Cerebellar nuclear complex (tissue), 1 donor: ENCODE measurements at places on chromosomes 4 and X.

GRCh38 chrX:29090811-29091210 is 503.6 kb downstream of the IL1RAPL1 start:
- DNase-seq, result no peak

DNA sequence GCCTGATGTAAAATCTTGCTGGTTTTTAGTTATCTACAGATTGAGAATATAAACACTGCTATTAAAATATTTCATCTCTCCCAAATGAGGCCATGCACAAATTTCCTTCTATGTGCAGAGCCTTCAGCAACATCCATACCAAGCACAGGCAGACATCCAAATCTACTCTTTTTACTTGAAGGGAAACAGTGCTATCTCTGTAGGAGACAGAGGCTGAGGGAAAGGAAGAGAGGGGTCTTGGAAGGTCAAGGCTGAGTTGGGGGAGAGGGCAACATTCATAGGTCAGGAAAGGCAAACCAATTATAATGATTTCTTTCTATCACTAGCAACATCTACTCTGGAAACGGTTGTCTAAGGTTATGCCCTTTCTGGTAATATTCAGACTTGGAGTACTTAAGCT is 240.2 kb downstream of the CBR4 start:
- no peak for DNase-seq

DNA sequence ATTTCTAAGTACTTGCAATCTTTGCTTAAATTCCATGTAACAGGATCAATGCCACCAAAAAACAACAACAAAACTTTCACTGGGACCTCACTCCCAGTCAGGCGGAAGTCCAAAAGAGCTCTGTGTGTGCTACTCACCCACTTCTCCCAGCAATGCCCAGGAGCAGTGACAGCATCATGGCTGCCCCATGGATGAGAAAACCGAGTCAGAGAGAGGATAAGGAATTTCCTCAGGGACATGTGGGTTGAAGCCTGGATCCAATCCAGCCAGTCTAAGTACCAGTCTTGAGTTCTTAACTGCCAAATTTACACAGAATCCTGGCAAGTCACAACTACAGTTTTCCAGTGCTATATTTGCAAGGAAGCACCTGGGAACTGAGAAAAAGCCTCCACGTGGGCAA is 64.5 kb downstream of the STX18 start:
- DNase-seq, result no peak

DNA sequence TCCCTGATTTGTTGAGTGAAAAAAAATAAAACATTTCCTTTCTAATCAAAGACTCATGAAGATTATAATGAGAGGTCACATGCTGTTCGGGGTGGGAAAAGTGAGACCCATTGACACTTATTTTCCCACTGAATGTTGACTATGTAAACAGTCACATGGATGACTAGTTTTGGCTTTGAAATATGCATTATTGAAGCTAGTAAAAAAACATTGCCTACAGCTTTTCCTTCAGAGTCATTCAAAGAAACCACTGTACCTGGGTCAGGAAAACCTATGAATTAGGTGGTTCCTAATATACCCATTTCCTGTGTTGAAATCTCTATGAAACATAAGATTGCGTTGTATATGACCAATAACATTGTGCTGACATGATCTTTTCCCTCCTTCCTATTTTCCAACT is 251.2 kb downstream of the CFAP299 start:
- DNase-seq, result no peak

DNA sequence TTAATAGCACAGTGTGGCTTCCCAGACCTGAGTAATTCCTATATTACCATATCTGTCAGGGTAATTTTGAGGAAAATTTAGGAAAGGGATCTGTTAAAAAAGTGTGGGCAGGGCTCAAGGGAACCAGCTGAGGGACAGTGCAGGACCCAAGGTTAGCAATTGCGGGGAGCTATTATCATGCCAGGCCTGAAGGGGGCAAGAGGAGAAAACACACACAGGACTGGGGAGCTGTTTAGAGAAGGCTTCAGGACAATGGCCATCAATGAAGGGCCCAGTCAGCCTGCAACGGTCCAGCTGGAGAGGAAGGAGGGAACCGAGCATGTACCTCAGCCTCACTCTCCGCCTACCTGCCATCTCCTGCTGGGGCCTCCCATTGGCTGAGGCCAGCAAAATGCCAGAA is 19.0 kb upstream of the NHS start:
- no peak for DNase-seq

DNA sequence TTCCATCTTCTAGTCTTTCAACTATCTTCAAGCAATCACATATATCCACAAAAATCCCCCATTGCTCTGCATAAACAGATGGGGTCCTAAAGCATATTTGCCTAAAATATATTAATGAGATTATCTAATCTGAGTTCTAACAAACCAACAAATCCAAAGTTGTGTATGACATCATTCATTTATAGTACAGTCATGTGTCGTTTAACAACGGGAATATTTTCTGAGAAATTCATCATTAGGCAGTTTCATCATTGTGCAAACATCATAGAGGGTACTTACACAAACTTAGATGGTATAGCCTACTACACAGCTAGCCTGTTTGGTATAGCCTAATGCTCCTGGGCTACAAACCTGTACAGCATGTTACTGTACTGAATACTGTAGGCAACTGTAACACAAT is 38.0 kb upstream of the SRD5A3 start:
- no peak for DNase-seq

GRCh38 chr4:33722254-33722653 is 2522.1 kb downstream of the ARAP2 start:
- no peak for DNase-seq

DNA sequence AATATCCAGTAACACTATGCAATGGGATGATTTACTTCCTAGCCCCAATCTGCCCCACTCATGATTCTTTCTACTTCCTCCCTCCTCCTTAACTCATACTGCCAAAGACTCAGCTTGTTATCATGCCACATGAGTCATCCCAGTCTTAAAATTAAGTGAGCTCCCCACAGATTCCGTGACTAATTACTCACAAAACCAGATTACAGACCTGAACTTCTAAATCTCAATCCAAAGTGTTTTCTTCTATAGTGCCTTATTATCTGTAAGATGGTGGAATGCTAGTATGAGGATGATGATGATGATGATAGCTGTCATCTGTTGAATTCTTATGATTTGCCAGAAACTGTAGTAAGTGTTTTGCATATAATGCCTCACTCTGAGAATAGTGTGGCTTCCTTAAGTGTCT is 27.7 kb upstream of the GPC3 start:
- no peak for DNase-seq

GRCh38 chr4:54513204-54513603 is 144.6 kb upstream of the KIT start:
- DNase-seq, result no peak
